ENCODE measurements at places on chromosomes 7 and 10. TPM values are rescaled to one million over a fixed set of nuclear protein-coding genes. Genes with fewer than 3 reads are reported as not detected.

The SKIDA1 gene
- 0.02 TPM for total RNA-seq

The ZNF438 gene
- 3.2 TPM for total RNA-seq

The C7orf57 gene
- 0.14 TPM for total RNA-seq

The PTPN20 gene
- total RNA-seq = 0.28 TPM

The SEMA3A gene
- 0.14 TPM for total RNA-seq

The DOCK4 gene
- total RNA-seq = 0.89 TPM

The MYH16 gene
- total RNA-seq = not detected

The ZNF425 gene
- total RNA-seq = 0.44 TPM

All from activated CD4-positive, alpha-beta T cell treated with anti-CD3 and anti-CD28 coated beads, Interleukin-2, amount 10 ng/mL, durations not matched to agents 24 days and 14 days (primary cell).